ENCODE measurements at places on chromosomes 3 and 15.

GRCh38 chr15:62495670-62496614 lies 330.9 kb upstream of the C2CD4B start:
- no peak for DNase-seq

- DNase-seq = no peak
Observed at GRCh38 chr3:23239211-23240068, 36.3 kb downstream of the UBE2E2 start.

DNA sequence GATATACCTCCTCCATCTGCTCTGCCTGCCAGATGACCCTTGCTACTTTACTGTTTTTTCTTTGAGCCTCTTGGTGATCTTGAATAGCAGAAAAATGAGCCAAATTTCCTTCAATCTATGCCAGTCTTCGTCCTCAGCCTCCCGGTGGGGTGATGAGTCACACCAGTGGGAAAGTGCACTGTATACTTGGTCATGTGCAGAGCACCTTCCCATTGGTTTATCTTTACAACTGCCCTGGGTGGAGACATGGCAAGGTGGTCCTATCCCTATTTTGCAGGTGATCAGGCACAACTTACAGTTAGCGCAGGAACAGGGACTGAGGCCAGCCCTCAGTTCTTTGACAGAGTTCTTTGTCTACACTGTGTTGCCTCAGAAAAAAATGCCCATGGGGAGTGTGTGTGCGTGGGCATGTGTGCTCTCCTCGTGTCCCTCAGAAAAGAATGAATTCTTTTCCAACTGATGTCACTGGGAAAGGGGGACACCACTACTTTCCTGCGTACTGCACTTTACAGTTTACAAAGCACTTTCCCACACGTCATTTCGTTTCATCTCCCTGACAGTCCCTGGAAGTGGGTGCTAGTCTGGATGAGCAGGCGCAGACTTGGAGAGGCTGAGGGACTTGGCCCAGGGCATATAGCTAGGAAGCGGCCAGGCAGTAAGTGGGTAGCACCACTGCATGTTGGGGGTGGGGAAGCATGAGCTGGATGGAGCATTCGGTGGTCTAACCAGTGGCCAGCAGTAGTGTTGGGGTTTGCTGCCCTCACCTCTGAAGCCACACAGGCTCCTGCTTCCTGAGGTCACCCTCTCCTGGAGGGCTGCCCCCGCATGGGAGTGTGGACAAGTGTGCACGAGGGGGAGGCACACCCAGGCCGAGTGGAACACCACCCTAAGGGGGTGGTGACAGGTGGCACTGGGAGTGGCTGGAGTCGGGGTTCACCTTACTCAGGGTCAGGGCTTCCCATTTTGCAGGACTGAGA lies 24.1 kb downstream of the SMAD3 start:
- no peak for DNase-seq

GRCh38 chr3:148998715-148999423 lies 7.5 kb downstream of the GYG1 start:
- DNase-seq = no peak

DNA sequence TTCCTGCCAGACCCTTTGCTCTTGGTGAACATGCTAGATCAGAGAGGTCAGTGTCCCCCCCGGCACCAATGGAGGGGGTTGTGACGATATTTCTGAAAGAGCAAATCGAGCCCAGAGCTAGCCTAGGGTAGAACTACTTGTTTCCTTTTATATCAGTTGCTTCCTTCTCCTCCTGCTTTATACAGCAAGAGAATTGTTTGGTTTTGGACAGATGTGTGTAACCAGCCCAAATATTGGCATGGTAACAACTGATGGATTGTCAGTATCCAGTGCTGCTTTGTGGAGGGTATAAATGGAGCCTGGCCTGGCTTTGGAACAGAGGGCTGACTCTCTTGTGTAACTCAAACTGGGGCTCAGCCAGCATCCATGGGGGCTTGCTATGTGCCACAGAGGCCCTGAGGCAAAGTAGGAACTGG lies 27.2 kb downstream of the SNX1 start:
- DNase-seq = no peak

DNA sequence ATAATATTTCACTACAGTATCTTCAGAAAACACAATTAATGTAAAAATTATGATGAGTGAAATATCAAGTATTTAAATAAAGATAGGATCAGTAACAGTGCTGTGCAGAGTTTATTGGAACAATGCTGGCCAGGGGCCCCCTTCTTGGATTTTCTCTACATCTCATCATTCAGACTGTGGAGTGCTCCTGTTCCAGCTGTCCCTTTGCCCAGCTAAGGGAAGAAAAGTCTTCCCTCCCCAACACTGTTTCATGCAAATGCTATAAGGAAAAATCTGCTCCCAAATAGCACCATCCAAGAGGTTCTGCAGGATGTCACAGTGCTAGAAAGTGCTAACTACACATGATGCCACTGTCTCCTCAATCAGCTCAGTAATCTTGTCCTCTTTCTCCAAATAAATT lies 64.5 kb downstream of the RPL39L start:
- no peak for DNase-seq

DNA sequence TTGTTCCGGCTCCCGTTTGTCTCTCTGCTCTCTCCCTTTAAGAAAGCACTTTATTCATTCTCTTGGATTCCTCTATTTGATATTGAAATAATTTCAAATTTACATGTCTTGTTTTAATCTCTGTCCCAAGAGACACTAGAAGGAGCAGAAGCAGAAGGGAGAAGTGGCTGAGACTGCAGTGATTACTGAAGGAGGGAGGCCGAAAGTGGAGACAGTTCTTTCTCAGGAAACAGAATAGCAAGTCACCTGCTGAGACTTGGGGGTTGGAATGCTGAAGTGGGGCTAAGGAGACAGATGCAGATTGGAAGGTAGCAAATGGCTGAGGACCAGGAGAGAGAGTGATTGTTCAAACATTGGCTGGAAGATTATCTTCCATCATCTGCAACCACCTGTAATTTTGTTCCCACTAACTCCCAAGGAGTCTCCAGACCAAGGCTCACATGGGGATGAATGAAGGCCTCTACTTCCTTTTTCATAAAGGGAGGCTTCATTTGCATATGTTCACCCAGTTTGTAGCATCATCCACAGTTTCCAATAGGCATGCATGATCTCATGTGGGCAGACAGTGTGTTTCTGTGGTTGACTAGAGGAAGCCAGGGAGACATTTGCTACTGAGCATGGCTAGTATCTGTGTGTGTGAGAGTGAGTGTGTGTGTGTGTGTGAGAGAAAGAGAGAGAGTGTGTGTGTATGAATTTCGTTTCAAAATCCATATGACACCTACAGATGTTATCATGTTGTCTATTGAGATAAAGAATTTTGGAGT lies 24.0 kb downstream of the LTF start:
- peak; percentile 76 for DNase-seq

- DNase-seq = no peak
Observed at GRCh38 chr3:188200481-188200880, 46.5 kb downstream of the LPP start.

DNA sequence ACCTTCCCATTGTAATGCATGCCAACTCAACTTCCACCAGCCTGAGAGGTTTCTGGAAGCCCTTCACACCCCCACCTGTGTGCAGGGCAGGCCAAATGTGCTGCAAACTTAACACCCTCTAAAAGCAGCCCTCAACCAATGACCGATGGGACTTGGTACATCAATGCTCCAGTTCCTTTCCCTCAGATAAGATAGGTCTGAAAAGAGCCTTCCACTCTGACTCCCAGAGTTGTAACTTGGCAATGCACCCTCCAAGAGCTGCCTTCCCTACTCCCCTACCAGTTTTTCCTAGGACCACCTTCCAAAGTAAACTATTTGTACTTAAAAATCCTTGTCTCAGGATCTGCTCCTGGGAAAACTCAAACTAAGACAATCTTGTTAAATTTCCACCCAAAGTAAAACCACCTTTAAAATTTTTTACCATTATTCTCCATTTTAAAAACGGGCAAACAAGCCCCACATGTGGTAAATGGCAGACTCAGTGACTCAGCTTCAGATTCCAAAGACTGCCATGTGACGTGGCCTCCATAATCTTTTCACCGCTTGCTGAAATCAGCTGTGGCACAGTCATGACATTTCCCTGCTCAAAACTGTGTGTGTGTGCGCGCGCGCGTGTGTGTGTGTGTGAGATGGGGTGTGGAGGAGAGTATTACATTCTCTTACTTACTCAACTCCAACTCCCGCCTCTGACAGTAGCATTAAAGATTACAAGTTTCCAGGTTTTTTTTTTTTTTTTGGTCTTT lies 17.2 kb downstream of the RASGRP1 start:
- no peak for DNase-seq

DNA sequence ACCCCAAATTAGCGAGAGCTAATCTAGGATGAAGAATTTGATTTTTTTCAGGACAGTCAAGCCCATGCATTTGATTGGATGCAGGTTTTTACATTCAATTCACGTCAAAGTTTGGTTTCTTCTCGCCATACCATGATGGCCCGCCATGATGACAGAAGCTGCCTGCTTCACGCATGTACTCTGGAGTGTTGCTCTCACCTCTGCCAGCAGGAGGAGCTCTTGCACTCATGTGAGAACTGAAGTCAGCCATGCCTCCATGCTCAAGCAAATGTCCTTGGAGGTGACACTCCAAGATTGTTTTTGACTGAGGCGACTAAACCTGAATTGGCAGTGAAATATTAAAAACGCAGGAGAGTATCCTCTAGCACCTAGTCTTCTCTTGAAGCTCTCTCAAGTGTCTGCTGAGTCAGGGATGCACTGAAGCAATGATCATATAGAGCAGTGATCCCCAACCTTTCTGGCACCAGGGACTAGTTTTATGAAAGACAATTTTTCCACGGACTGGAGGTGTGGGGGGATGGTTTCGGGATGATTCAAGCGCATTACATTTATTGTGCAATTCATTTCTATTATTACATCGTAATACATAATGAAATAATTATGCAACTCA lies 120.9 kb downstream of the SAMMSON start:
- DNase-seq = peak; percentile 9

DNA sequence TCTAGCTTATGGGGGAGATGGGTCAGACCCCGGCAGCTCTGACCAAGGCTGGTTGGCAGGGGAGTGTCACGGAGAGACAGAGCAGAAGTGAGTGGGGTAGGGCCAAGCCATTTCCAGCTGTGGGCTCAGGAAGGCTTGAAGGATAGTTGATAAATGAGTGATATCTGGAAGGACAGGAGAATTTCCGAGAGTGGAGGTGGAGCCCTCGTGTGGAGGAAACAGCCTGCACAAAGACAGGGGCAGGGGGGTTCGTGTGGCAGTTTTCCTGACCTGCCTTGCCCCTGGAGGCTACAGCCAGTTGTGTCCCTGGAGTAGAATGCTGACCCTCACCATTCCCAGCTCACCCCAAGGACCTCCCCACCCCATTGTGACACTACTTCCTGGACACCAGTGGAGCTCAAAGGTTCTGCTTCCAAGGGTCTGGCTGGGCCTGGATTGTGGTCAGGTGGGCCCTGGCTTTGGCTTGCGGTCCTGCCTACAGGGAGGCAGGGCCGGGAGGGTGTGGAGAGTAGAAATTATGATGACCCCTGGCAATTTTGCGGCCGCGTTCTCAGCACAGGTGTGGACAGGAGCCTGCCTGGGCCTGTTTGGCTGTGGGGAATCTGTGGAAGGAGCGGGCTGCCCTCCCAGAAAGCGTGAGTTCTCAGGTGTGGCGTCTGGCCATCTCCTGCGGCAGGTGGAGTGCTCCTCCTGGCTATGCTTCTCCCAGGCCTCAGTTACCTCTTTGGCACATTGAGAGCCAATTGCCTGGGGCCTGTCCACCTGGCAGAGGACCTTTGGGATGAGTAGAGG lies at the start of gene SLC22A14:
TSS of gene SLC22A14 (plus strand) at position 400 of the 792 bp plus-strand sequence. CDS start 23,733 bp downstream, outside the sequence.
- no peak for DNase-seq

GRCh38 chr3:125375950-125376679 lies 990 bp upstream of the ZNF148 start:
- DNase-seq = no peak

- no peak for DNase-seq
Observed at GRCh38 chr15:65310431-65311137, 6.1 kb downstream of the RNU5B-1 start.

GRCh38 chr3:32892625-32893598 lies 58.5 kb upstream of the CCR4 start:
- no peak for DNase-seq

- no peak for DNase-seq
Observed at GRCh38 chr15:67228286-67228685, 26.2 kb downstream of the AAGAB start.

- DNase-seq = no peak
Observed at GRCh38 chr15:31078471-31078870, 23.1 kb downstream of the TRPM1 start.

DNA sequence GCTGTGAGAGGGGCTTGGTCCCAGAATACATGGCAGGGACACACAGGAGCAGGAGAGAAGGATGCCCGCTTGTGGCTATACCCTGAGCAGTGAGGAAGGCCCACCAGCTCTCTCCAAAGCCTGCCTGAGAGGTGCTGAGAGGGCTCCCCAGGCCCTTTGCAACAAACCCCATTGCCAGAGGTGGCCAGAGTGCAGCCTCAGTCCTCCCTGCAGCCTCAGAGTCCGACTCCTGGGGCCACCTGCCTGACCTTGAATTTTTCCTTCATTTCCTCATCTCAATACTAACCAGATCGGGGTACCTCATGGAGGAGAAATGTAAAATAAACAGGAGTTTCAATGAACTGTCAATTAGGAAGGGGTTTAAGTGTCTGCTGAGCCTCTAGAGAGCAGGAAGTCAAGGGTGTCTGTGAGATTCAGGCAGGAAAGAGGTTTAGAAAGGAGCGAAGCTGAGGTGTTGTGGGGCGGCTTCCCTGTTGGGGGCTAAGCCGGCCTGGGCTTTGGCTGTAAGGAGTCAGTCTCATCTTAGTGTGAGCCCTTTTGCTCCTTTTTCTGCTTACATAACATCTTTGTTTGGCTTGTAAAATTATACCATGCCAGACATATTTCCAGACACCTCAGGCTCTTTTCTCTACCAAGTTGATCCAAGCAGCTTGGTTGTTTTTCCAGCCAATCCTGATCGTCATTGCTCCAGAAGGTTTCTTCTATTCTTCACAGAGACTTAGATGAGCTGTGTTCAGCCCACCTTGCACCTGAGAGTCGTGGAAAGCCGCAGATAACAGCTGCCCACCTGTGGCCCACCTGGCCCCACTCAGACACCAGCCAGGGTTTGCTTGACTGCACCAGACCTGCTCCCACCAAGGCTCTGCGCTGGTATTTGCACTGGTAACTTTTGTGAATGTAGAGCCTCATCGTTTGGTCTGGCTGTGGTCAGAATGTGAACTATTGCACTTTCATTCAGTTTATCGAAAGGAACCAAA lies 36.7 kb downstream of the CMTM7 start:
- DNase-seq = peak; percentile 68

- DNase-seq = no peak
Observed at GRCh38 chr15:90619468-90619867, 89.7 kb downstream of the CRTC3 start.

GRCh38 chr15:63939531-63940130 lies 105.9 kb upstream of the HERC1 start:
- peak; percentile 29 for DNase-seq

Data from CD4-positive, alpha-beta memory T cell (primary cell).